ENCODE measurements at places on chromosomes 6 and 20.

DNA sequence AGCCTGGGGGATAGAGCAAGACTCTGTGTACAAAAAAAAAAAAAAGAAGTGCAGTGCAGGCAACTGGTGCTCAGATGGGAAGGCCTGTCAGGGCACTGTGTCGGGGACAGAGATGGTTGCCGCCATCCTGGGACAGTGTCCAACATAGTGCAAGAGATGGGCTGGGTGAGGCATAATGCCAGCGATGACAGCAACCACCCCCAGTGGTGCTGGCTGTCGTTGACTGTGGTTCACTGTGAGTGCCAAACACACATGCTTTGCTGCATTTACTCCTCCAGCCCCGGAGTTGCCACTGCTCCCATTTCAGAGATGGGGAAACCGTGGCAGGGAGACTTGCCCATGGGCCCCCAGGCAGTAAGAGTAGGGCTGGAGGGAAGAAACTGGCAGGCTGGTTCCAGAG is 5.2 kb upstream of the C20orf203 start:
- DNase-seq, result no peak

DNA sequence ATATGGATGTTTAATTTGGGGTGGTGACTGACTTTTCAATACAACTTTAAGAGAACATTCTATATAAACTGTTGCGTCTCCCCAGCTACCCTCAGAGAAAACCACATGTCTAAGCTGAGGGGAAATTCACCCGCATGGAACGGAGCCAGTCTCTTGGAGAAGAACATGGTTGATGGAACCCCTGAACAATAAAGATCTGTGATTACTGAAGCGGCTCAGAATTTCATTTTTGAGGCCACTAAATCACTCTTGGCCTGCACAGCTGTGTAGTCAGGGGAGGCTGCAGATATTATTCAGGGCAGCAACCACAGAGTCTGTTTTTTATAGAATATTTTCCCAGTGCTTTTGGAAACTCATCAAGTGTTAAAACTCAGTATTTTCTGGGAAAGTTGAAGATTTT is 73.8 kb downstream of the EYA4 start:
- no peak for DNase-seq

DNA sequence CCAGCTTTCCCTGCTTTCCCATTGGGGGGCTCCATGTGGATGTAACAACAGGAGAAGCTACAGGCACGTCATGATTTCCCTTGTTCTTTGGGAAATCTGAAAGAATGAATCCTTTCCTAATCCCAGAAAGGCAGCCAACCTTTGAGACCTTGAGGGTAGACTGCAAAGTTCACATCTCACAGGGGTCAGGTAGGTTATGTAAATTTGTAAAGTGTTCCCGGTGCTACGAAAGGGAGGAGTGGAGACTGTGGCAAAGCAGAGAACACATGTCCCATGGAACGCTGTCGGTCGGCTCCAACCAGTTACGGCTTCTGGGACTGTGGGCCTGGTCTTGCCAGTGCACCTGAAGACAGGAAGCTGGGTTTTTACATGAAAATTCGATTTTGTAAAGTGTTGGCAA is 85.1 kb downstream of the RSPH3 start:
- no peak for DNase-seq

GRCh38 chr6:158018041-158018771 is 36.5 kb downstream of the SYNJ2 start:
- no peak for DNase-seq

DNA sequence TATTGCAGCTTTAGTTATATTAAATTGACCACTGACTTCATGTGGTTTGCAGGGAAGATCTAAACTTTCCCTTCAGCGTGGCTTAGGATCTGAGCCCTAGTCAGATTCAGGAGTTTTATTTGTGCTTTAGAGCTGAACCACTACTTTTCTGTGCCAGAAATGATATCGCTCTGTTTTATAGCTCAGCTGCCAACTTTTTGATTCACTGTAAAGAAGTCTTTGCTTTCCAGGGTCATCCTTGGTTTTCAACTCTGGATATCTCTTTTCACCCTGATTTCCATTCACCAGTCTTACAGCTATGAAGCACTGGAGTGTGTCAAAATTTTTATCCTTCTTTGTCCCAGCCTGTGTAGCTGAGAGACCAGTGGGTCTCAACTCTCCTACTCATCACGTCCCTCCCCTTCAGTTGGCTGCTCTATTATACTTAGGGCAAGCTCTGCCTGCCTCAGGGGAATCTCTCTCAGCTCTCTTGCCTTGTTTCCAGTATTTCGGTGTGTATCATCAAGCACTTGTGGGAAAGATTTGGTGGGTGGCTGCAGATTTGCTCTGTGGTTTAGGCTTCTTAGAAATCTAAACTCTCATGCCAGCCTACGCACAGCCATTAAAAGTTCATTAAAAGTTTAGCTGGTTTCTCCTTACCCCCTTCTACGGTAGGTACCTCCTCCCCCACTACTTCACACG is 425.5 kb downstream of the TENT5A start:
- no peak for DNase-seq

- no peak for DNase-seq
These were observed 3.1 kb downstream of the TRAF3IP2 start for GRCh38 chr6:111602481-111603011.

GRCh38 chr6:51562198-51562597 is 525.2 kb downstream of the PKHD1 start:
- DNase-seq, result no peak

DNA sequence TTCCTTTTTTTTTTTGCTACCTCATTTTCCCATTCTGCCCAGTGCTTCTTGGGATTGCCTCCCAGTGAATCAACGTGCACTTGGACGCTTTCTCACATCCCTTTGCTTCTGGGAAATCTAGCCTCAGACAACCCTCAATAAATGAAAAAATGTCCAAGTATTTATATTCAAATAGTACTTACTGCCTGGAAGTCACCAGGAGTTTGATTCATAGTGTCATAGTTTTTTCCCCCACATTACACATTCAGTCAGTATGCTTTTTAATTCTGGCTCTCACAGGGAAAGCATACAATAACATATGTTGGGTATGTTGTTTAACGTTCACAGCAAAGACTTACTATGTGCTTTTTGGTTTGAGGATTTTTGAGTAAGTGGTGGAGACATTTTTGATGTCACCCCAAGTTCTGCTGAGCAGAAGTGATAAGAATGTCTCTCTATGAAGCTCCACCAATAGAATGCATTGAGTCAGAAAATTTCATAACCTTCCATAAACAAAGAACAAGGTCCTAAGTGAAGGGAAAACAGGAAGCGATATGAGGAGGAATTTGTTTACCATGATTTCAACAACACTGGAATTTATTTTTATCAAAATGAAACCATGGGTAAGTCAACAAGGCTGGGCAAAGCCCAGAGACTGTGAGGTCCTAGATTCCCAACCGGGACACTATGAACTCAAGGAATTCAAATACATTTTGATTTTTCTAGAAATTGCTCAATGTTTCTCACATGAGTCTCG is 301.2 kb upstream of the BMP2 start:
- no peak for DNase-seq

GRCh38 chr20:2872459-2873009 is 747 bp upstream of the PTPRA start:
- peak; percentile 67 for DNase-seq

DNA sequence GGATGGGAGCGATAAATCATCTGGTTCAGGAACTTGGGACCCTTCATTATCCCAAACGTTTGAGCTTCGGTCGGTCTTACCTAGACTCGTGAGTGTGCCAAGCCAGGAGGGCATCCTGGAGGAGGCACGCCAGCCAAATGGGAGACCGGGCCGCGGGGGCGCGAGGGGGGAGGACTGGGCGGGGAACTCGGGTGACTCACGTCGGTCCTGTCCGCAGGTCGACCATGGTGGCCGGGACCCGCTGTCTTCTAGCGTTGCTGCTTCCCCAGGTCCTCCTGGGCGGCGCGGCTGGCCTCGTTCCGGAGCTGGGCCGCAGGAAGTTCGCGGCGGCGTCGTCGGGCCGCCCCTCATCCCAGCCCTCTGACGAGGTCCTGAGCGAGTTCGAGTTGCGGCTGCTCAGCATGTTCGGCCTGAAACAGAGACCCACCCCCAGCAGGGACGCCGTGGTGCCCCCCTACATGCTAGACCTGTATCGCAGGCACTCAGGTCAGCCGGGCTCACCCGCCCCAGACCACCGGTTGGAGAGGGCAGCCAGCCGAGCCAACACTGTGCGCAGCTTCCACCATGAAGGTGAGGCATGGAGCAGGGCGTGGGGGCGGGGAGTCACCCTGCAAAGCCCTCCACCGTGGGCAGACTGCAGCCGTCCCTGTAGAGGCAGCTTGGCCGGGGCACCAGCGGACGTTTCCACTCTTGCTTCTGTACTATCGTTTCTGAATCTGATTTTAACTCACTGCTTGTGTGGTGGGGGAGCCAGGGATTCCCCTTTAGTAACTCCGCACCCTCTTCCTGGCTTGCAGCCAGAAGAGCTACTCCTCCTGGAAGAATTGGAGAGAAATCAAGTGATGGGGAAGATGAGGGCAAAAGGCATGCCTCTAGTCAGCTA is 2.7 kb downstream of the BMP2 start:
- DNase-seq, result peak; percentile 64

DNA sequence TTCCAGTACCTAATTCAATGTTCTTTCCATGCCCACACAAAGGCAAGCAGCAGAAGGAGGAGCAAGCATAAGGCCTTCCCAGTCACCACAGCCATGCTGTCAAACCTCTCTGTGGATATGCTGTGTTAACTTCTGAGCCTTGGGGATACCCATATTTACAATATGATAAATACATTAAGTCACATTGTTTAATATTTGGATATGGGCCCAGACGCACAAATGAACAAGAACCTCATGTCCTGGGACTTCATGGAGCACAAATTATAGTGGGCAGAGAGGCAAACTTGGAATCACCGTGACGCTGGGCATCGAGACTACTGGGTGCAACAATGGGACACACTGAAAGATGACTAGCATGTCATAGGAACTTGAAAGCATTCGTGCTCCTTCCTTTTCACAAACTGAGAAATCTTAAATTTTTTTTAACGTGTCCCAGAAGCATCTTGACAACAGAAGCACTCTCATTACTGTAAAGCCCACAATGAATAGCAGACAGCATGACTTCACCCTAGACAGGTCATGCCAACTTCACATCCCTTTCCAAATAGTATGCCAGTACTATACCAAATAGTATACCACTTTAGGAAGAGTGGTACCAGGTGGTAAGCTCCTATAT is 16.0 kb downstream of the SOD2 start:
- DNase-seq, result no peak

- peak; percentile 60 for DNase-seq
These were observed 1.1 kb downstream of the ABRACL start for GRCh38 chr6:139029470-139030227.

- no peak for DNase-seq
These were observed 254.9 kb downstream of the ERMARD start for GRCh38 chr6:170006071-170006899.

- no peak for DNase-seq
These were observed 2.0 kb downstream of the LRRC1 start for GRCh38 chr6:53796791-53797190.

DNA sequence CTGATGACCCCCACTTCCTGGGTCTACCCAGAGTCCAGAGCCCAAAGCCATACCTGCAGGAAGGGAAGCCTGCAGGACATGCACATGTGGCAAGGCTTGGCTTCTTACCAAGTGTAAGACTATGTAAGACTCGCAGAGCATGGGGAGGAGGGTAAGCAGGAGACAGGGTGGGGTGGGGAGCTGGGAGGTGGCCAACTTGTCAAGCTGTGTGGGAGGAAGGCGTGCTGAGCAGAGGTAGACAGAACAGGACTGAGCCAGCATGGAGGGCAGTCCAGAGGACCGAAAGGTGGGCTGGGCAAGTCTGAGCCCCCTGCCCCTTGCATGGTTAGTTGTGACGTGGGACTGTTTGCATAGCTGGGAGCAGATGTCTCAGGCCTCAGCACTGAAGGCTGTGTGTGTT is 53.4 kb upstream of the RNF24 start:
- no peak for DNase-seq

DNA sequence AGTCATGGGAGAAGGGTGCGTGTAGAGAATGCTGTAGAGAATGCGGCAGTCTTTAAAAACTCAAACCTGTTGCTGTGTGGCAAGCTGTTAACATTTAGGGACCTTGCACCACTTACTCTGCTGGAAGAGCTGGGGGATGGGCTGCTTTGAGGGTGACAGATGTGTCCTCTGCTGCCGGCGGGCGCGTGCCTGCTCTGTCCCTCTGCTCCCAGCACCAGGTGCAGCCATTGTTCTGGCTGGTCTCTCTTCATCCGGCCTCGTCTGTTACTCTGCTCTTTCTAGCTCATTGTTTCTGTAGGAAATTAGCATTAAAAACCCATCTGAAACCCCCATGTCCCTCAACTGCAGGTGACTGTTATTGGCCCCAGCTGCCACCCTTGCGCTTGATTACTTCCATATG is 78.5 kb downstream of the CBFA2T2 start:
- peak; percentile 33 for DNase-seq

DNA sequence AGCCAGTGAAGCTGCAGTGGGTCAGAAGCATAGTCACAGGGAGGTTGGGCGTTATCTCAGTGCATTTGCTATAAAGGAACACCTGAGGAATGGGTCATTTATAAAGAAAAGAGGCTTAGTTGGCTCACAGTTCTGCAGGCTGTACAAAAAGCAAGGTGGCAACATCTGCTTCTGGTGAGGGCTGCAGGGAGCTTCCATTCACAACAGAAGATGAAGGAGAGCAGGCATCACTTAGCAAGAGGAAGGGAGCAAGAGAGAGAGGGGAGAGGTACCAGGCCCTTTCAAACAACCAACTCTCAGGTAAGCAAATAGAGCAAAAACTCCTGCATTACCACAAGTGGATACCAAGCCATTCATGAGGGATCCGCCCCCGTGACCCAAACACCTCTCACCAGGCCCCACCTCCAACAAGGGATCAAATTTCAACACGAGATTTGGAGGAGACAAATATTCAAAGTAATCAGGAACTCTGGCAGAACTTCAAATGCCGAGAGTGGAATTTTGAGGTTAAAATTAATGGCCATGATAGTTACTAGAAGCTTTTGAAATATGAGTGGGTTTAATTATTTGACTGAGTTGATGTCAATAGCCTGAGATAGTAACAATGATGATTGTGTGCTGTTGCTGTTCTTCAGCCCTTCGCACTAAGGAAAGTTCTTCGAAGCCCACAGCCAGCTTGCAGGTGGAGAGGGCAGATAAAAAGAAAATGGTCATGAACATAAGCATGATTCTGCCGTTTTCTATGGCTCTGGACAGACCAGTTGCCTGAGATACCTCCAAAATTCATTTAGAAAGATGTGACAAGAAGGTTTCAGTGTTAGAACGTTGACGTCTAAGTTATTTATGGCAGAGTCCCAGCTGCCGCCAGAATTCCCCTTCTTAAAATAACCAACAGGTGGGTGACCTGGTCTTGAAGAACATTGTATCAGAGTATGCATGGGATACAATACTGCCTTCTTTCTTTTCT is 55.3 kb upstream of the ADTRP start:
- DNase-seq, result no peak

GRCh38 chr6:26008470-26008869 is 45.9 kb downstream of the TRIM38 start:
- no peak for DNase-seq

DNA sequence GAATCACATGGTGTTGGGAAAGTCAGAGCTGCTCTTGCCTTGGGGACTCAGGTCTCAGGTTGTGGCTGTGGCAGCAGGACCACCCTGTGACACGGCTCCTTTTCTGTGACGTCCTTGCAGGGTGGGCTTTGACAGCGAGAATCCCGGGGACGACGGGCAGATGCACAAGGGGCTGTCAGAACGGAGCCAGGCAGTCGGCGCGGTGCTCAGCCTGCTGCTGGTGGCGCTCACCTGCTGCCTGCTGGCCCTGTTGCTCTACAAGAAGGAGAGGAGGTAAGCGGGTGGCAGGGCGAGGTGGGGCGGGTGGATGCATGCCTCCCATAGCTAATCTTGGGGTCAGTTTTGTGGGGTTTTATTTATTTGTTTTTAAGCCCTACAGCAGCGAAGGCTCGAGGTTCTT is 19.2 kb upstream of the SLC22A1 start:
- no peak for DNase-seq

Measured in nephron progenitor cell (in vitro differentiated cells).